T-helper 22 cell (primary cell): ENCODE measurements at places on chromosomes 3 and 15.

DNA sequence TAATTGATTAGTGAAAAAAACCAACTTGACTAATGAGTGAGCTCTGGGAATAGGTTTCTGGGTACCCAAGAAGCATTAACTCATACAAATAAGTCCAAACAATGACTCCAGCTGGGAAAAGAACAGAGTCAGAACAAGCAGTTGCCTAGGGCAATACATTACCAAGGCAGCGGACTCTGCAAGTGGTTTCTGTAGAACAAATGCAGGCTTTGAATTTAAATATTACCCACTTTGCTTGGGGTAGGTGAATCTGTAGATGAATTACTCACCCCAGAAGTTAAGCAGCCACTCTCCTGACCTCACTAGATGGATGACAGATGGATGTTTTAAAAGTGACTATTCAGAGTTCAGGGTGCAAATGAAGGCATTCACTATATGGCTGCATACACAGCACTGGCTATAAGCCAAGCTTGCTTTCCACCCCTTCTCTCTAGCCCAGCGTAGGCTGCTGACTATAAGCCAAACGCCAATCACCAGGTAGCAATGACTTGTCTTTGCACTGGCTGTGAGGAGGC, 73.1 kb upstream of the BHLHE40 start:
- DNase-seq, result no peak

DNA sequence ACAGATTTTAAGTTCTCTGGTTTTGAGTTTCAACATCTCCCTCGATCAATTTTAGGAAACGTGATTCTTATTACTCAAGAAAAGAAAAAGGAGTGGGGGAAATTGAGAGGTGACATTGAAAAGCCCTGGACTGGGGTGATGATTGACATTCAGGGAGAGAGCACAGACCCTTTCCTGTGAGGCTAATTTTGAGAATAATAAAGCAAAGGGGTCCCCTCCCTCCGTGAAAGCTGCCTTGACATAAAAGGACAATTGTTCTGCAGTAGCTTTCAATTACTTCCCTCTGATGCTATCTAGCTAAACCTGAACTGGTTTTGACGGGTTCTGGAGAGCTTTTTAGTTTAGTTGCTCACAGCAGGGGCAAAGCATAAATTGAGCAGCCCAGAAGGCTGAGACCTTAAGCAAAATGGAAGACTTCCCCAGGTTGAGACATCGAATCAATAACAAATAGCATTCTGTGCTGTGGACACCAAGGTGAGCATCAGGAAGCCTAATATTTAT, 14.4 kb upstream of the CMTM8 start:
- no peak for DNase-seq

- no peak for DNase-seq
Observed at GRCh38 chr15:88118035-88118434, 138.5 kb downstream of the NTRK3 start.

- DNase-seq, result no peak
Observed at GRCh38 chr3:102206511-102207031, 228.2 kb upstream of the ZPLD1 start.

GRCh38 chr3:53753518-53754183, 92.6 kb downstream of the CHDH start:
- DNase-seq, result no peak

GRCh38 chr3:194928831-194929577, 243.3 kb downstream of the FAM43A start:
- DNase-seq, result no peak

DNA sequence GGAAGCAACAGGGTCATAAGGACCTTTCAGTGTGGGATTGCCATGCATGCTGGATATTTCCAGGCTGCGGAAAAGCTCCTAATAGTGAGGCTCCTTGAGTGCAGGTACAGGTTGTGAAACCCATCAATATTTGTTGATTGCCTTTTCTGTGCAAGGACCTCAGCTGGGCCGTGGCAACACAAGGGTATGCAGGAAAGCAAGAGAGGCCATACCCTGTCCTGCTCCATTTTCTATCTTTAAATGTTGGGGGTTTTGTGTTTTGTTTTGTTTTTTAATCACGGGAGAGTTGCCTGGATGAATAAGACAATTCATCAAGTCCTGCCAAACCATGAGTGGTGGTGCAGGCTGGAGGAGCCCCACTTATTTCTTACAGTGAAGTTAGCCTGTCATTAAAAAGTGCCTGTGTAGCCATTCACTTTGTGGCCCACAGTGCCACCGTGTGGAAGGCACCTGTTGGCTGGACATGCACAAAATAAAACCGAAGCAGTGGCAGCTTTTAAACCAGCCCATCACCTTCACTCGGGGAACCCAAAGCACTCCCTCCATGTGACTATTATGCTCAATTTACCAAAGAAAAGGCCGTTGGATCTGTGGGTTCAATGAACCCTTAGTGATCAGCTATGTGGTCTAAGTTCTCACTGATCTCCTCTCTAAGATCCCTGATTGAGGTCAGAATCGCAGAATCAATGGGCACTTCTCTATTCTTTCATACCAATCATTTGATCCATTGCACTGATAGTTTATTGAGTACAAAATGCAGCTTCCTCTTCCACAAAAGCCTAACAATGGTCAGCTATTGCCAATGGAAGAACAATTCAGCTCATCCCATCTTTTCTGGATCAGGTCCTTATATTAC, 42.2 kb downstream of the CLDN18 start:
- DNase-seq, result no peak

DNA sequence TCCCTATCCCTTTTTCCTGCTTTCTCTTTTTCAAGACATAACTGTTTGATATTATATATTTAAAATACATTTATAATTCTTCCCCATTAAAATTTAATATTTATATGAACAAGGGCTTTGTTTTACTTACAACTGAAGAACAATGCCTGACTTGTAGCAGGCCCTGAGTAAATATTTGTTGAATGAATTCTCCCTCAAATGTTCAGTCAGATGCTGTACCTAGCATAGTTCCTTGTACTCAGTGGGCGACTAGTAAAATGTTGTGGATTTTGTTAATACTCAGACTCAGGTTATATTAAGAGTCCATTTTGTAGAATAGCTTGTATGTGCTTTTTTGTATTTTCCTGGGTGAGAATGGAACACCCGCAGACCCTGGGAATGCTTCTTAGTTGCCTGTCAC, 69.1 kb downstream of the SEC22A start:
- DNase-seq, result no peak

DNA sequence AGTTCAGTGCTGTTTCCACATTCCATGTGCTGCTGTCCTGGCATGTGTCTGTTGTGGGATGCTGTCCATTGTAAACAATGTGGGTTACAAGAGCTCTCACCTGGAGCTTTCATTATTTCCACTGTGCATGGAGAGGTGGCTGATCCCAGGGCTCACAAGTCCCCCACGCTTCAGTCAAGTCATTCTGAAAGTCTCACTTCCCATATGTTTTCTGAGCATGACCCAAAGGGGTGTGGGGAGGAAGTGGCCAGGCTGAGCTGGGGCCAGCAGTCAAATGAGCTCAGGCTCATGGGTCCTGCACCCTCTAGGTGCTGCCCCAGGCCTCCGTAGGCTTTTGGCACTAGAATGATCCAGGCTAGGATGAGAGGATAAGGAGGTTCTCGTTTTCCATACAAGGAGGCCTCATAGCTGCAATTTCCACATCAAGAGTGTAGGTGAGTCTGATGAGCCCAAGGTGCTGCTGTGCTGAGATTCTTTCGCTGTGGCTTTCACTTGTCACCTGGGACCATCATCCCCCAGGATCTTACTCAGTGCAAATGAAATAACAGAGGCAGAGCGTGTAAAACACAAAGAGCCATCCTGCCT, 22.0 kb downstream of the STARD5 start:
- DNase-seq, result no peak

DNA sequence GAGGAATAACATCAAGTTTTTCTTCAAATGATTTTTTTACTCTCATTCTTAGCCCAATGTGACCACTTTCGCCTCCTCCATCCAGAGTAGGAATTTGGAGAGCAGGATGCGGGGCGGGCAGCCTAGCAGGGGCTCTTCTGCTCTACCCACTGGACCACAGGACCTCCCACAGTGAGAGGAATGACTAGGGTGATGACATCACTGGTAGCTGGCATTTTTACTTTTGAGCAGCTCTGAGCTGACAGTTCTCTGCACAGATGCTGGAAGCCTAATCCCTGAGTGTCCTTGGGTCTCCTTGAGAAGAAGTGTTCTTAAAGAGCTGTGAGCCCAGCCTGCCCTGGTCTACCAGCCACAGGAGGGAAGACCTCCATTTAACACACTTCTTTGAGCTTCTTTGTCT, 1.4 kb upstream of the HCN4 start:
- DNase-seq, result no peak

- no peak for DNase-seq
Observed at GRCh38 chr3:110059431-110059830, 722.1 kb upstream of the DPPA4 start.

DNA sequence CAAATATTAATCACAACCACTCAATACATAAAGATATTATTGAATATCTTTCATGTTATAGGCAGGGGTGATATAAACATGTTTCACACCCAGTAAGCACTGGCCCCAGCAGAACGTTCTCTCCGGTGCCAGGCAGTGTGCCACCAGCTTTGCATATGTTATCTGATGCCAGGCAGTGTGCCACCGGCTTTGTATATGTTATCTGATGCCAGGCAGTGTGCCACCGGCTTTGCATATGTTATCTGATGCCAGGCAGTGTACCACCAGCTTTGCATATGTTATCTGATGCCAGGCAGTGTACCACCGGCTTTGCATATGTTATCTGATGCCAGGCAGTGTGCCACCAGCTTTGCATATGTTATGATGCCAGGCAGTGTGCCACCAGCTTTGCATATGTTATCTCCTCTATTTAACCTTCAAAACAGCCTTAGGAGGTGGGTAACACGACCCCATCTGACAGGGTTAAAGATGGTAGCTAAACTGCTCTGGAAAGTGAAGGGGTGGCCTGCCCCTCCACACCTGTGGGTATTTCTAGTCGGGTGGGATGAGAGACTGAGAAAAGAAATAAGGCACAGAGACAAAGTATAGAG, 6.9 kb downstream of the MUC20 start:
- no peak for DNase-seq

DNA sequence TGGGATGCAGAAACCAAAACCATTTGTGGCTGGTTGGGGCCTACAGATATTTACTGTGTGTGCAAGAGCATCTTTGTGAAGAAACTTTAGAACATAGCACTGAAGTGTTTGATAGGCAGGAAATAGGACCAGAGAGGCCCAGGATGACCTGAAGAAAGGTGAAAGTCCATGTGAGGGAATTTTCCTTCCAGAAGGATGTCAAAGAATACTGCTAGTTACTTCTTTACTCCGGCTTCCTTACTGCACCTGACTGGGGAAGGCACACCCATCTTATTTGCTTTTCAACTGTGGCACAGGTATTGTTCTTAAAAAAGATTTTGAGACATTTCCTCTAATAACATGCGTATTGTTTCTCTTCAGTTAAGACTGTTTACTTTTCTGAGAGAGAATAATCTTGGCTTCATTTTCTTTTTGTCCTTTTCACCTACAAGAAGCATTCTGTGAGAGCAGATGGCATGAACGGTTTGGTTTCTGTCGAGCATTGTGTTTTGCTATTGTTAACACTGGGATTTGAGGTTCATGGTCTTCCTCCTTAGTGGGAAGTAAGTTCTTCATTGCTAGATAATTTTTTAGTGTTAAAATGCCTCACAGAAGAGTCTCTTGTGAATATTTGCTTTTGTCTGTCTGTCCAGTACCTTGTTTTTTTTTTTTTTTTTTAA, 71.5 kb downstream of the SLCO3A1 start:
- DNase-seq, result no peak
